ENCODE measurements at places on chromosomes 11 and 22.

GRCh38 chr11:19559746-19560145 is 152.9 kb upstream of the NAV2 start:
- DNase-seq = no peak

DNA sequence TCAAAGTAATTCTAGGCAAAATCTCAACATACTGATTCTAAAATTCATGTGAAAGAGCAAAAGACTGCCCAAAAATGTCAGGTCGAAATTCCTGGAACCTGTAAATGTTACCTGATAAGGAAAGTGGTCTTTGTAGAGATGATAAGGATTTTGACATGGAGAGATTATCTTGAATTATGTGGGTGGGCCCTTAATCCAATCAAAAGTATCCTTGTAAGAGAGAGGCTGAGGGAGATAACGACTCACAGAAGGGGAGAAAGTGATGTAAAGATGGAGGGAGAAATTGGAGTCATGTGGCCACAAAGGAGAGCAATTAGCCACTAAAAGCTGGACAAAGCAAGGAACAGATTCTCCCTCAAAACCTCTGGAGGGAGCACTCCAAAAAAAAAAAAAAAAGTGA is 20.5 kb downstream of the RRM1 start:
- DNase-seq = no peak

- no peak for DNase-seq
Measured at GRCh38 chr11:57303990-57304579, 20.7 kb downstream of the TNKS1BP1 start.

DNA sequence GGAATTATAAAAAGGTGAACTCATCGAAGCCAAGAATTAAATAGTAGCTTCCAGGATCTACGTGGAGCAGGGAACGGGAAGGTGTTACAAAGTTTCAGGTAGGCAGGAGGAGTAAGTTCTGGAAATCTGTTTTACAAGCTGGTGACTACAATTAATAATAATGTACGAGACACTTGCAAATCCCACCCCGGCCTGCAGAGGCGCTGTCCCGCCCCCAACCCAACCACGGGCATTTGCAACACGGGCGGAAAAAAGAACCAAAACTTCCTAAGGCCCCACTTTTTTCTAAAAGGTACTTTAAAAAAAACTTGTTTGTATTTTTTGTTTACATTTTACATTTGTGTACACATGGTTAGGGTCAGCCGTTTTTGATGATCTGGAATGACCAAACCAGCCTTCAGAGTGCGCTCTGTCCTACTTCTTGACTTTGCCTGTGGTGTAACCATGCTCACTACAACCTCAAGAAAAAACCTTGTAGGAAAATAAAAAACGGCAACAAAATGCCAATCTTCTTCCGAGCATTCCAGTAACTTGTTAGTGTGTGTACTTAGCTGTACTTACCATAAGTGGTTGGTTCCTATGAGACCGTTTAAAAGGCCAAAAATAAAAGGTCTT is 449.6 kb upstream of the B3GAT1 start:
- DNase-seq = no peak

DNA sequence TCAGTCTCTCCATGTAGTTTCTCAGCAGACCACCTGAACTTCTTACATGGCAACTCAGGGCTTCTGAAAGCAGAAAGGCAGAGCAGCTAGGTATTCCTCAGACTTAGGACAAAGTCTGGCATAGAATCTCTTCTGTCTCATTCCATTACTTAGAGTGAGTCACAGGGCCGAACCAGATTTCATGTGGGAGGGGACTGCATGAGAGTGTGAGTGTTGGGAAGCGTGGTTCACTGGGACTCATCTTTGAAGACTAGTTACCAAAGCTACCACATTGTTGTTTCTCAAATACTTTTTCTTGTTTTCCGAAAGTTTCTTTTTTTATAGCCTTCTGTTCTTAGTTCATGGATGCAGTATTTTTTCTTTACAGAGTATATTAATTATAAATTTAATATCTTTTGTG is 36.1 kb upstream of the SCN3B start:
- no peak for DNase-seq

DNA sequence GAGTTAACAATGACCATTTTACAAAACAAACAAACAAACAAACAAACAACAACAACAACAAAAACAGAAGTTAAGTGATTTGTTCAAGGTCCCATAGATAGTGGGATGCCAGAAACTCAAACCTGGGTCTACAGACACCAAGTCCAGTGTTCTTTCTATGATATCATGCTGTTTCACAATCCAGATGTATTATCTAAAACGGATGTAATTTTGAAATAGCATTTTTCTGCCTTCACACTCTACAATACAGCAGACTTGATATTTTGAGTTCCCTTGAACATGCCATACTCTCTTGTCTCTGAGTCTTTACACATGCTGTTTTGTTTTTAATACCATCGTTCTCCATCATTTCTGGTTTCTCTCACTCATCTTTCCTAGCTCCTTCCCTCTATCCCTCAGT is 104.5 kb downstream of the RELT start:
- peak; percentile 48 for DNase-seq

DNA sequence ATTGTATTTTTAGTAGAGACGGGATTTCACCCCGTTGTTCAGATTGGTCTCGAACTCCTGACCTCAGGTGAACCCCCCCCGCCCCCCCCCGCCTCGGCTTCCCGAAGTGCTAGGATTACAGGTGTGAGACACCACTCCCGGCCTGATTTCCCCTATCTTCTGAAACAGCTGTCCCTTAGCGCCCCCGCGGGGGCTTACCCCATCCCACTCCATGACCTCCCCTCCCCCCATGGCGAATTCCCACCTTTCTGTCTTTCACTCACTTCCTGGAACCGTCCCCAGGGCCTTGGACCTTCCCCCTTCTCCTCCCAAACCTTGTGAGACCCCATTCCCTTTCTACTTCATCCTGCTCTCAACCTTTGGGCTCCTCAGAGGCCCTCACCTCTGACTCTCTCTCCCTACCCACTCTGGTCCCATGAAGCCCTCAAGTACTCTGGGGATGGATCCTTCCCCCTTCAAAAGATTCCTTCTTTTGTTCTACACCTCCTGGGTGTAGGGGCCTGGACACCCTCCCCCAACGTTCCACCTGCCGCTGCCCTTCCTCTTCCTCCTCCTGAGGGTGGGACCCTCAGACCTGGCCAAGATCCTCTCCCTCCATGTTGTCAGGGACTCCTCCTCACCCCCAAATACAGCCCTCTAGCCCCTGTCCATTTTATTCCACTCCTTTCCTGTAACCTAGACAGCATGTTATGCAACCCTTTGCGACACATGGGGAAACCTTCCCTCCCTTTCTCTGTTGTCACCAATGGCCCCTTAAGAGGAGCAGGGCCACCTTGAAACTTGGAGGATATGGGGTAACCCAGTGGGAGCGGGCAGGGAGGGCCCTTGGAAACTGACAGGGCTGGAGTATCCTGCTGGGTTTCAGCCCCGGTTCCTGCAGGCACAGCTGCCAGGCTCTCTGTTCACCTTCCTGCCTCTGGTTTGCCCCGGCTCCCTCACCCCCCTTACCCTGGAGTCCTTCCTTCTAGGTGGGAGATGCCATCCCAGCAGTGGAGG is 1.1 kb downstream of the PRDX5 start:
- DNase-seq = no peak

DNA sequence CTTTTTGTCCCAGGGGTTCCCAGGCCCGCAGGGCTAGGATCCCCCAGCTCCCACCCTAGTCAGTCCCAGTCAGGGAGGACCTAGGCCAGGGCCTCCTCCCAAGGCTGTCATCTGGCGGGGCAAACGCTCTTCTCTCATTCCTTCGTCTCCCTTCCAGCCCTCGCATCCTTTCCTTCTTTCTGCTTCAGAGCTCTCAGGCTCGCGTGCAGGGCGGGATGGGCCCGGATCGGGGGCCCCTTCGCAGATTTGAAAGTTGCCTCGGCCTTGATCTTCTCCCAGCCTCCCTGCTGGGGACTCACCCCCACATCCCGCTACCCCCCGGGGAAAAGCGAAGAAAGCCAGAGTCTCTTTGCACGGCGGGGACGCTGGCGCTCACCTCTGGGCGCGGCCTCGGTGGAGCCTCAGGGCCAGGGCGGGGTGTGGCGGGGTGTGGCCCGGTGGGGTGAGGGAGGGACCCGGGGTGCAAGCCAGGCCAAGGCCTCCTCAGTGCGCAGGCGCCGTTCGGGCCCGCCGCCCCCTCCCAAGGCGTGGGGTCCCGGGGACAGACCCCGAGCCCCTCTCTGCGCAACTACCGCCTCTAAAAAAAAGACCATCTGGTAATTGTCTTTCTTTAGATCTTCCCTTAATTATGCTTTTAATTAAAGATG is 14.8 kb upstream of the PAX6 start:
- no peak for DNase-seq

GRCh38 chr11:129652835-129653234 is 162.8 kb upstream of the TMEM45B start:
- DNase-seq = no peak

Data from suppressor macrophage (primary cell).